ENCODE measurements at places on chromosomes 16 and 17. TPM values are rescaled to one million over a fixed set of nuclear protein-coding genes. Genes with fewer than 3 reads are reported as not detected.

The CSF3 gene
- total RNA-seq: not detected

The GNAO1 gene
- total RNA-seq: under 0.01 TPM

The TBX21 gene
- not detected for total RNA-seq

The HAS3 gene
- 203 TPM for total RNA-seq

The SULT1A4 gene
- 0.50 TPM for total RNA-seq

The DUXB gene
- total RNA-seq: not detected

The SNX20 gene
- not detected for total RNA-seq

The MT1M gene
- total RNA-seq: 0.34 TPM

The STXBP4 gene
- total RNA-seq: 8.5 TPM

The MYH2 gene
- not detected for total RNA-seq

The FMNL1 gene
- total RNA-seq: 3.4 TPM

The DPEP3 gene
- not detected for total RNA-seq

The CCDC78 gene
- total RNA-seq: 1.0 TPM

The HAP1 gene
- total RNA-seq: 5.1 TPM

The CLEC18C gene
- total RNA-seq: under 0.01 TPM

The SCGB1C2 gene
- total RNA-seq: not detected

The NHLRC4 gene
- 0.14 TPM for total RNA-seq

The RSL1D1 gene
- total RNA-seq: 187 TPM

The CARHSP1 gene
- total RNA-seq: 112 TPM

The CSH1 gene
- not detected for total RNA-seq

The NUFIP2 gene
- total RNA-seq: 39.6 TPM

The ADAD2 gene
- total RNA-seq: not detected

The INCA1 gene
- total RNA-seq: 0.21 TPM

The ACAP1 gene
- total RNA-seq: 0.71 TPM

The AIPL1 gene
- total RNA-seq: not detected

The ERBB2 gene
- total RNA-seq: 40.3 TPM

The RNF222 gene
- total RNA-seq: 1.4 TPM

The TBC1D26 gene
- under 0.01 TPM for total RNA-seq

The TBC1D3B gene
- total RNA-seq: 3.2 TPM

The PRRT2 gene
- not detected for total RNA-seq

The PABPN1L gene
- total RNA-seq: not detected

The SPHK1 gene
- total RNA-seq: 70.4 TPM

The TMIGD1 gene
- total RNA-seq: not detected

The CPNE2 gene
- 18.9 TPM for total RNA-seq

The TMEM231 gene
- 11.2 TPM for total RNA-seq

The TPSAB1 gene
- total RNA-seq: not detected

The CARD14 gene
- 10.9 TPM for total RNA-seq

The MEIOB gene
- not detected for total RNA-seq

The SLC13A2 gene
- not detected for total RNA-seq

The SLC22A31 gene
- total RNA-seq: 0.14 TPM

The SLC47A2 gene
- total RNA-seq: 0.34 TPM
